ENCODE measurements at places on chromosomes 12 and 14.

DNA sequence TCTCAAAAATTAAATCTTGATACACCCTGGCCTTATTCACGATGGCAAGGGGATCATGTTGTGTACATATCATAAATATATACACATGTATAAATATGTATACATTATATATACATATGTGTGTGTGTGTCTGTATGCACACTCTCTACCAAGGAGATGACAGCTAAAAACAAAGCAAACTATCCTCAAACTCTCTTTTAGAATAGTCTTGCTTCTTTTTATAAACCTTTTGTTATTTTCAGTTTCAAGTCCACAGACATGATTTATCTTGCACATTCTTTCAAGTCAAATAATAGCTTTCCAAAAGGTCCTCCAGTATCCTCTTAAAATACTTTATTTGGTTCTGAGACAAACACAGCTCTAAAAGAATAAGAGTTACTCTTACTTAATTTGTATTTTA, 8.4 kb downstream of the ANO6 start:
- H3K36me3 ChIP-seq = peaks cover 6% of the 10 kb centered on the region
- no peak overlapping the region for H3K27ac ChIP-seq
- DNase-seq = no peak
- H3K4me1 ChIP-seq = no peaks in the 10 kb centered on the region
- H3K4me3 ChIP-seq = no peak overlapping the region
- no peaks in the 10 kb centered on the region for H3K27me3 ChIP-seq

- H3K27me3 ChIP-seq = no peaks in the 10 kb centered on the region
- H3K27ac ChIP-seq = no peak overlapping the region
- H3K36me3 ChIP-seq = no peaks in the 10 kb centered on the region
- no peak for DNase-seq
- H3K4me3 ChIP-seq = no peak overlapping the region
- no peaks in the 10 kb centered on the region for H3K4me1 ChIP-seq
Measured at GRCh38 chr14:91067186-91067585, 6.7 kb upstream of the RPS6KA5 start.

DNA sequence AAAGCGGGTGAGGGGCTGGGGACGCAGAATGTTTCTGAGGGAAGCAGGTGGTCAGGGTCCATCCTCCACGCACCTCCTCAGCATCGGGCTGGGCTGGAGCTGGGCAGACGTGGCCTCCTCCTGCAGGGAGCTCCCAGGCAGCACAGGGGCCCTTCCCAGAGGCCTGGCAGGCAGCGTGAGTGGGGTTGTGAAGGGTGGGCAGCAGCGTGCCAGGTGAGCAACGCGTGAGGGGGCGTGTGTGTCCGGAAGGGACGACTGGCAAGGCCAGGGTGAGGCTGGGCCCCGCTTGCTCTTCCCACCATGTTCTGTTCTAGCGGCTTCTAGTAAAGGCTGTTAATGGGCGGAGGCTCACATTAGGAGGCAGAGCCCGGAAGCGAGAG, 17.1 kb downstream of the ANKRD9 start:
- no peak for DNase-seq
- H3K27ac ChIP-seq = no peak overlapping the region
- no peaks in the 10 kb centered on the region for H3K4me1 ChIP-seq
- H3K36me3 ChIP-seq = no peaks in the 10 kb centered on the region
- no peak overlapping the region for H3K4me3 ChIP-seq

- H3K4me3 ChIP-seq = no peak overlapping the region
- no peaks in the 10 kb centered on the region for H3K27me3 ChIP-seq
- H3K4me1 ChIP-seq = no peaks in the 10 kb centered on the region
- H3K27ac ChIP-seq = no peak overlapping the region
- no peak for DNase-seq
Measured at GRCh38 chr12:25699454-25699853, 146.4 kb upstream of the LMNTD1 start.

DNA sequence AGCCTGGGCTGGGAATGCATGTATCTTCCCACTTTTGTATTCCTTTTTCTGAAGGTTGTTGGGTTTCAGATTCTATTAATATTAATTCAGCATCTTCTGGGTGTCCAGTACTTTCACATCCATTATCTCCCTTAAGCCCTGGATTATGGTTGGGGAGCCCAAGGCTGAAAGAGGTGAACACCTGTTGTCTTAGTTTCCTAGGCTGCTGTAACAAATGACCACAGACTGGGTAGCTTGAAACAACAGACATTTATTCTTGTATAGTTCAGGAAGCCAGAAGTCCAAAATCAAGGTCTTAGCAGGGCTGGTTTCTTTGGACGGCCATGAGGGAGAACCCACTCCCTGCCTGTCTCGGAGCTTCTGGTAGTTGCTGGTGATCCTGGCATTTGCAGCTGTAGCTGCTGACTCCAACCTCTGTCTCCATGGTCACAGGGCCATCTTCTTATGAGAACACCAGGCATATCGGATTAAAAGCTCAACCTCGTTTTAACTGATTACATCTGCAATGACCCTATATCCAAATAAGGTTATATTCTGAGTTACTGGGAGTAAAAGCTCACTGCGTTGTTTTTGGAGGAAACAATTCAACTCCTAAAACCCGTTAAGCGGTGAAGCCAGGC, 68.2 kb upstream of the CLMN start:
- no peaks in the 10 kb centered on the region for H3K36me3 ChIP-seq
- peaks cover 19% of the 10 kb centered on the region for H3K4me1 ChIP-seq
- H3K27ac ChIP-seq = peak overlapping the region; percentile 56
- no peaks in the 10 kb centered on the region for H3K27me3 ChIP-seq

DNA sequence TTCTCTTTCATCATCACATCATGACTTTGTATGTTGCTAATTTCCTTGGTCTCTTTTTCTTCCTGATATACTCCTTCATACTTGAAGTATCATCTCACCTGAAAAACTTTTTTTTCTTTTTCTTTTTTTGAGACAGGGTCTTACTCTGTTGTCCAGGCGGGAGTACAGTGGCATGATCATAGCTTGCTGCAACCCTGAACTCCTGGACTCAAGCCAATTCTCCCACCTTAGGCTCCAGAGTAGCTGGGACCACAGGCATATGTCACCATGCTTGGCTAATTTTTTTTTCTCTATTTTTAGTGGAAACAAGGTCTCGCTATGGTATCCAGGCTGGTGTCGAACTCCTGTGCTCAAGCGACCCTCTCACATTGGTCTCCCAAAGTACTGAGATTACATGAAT, 107.6 kb downstream of the RALGAPA1 start:
- H3K27ac ChIP-seq = no peak overlapping the region
- H3K4me3 ChIP-seq = no peak overlapping the region
- no peaks in the 10 kb centered on the region for H3K36me3 ChIP-seq
- DNase-seq = no peak
- no peaks in the 10 kb centered on the region for H3K27me3 ChIP-seq

DNA sequence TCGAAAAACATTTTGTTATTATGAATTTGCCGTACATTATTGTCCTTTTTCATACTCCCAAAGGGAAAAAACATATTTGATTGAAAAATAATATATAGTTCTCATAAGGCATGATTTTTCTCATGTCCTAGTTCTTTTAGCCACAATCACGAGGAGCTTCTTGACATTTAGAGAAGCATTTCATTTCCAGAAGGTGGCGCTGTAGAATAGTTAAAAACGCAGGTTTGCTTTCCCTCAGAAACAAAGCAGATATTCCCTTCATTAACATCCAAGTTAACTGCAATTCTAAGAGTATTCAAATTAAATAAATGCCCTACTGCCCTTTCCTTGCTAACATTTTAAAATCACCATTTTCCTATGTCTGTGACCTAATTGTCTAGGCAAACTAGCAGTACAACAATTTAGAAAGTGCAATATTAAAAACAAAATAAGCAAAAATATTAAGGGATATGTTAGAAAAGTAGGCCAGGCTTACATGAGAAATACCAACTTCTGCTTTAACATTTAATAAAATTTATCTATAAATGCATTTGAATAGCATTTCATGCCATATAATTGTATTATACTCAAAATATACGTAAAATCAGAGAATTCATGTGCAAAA, 10.9 kb upstream of the PIK3C2G start:
- H3K4me1 ChIP-seq = no peaks in the 10 kb centered on the region
- H3K36me3 ChIP-seq = no peaks in the 10 kb centered on the region
- no peaks in the 10 kb centered on the region for H3K27me3 ChIP-seq
- H3K27ac ChIP-seq = no peak overlapping the region
- peak; percentile 82 for DNase-seq

DNA sequence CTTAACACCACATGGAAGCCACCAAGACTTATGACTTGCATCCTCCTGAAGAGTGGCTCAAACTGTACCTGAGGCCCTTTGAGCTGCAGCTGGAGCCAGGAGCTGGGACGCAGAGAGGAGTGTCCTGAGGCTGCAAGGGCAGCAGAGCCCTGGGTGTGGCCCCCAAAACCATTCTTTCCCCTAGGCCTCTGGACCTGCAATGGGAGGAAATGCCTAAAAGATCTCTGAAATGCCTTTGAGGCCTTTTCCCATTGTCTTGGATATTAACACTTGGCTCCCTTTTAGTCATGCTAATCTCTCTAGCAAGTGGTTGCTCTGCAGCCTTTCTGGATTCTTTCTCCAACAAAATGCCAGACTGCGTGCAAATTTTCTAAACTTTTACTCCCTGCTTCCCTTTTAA, 156.1 kb downstream of the SLC38A4 start:
- H3K36me3 ChIP-seq = no peaks in the 10 kb centered on the region
- H3K4me1 ChIP-seq = peaks cover 10% of the 10 kb centered on the region
- H3K4me3 ChIP-seq = no peak overlapping the region
- no peak for DNase-seq
- no peak overlapping the region for H3K27ac ChIP-seq

DNA sequence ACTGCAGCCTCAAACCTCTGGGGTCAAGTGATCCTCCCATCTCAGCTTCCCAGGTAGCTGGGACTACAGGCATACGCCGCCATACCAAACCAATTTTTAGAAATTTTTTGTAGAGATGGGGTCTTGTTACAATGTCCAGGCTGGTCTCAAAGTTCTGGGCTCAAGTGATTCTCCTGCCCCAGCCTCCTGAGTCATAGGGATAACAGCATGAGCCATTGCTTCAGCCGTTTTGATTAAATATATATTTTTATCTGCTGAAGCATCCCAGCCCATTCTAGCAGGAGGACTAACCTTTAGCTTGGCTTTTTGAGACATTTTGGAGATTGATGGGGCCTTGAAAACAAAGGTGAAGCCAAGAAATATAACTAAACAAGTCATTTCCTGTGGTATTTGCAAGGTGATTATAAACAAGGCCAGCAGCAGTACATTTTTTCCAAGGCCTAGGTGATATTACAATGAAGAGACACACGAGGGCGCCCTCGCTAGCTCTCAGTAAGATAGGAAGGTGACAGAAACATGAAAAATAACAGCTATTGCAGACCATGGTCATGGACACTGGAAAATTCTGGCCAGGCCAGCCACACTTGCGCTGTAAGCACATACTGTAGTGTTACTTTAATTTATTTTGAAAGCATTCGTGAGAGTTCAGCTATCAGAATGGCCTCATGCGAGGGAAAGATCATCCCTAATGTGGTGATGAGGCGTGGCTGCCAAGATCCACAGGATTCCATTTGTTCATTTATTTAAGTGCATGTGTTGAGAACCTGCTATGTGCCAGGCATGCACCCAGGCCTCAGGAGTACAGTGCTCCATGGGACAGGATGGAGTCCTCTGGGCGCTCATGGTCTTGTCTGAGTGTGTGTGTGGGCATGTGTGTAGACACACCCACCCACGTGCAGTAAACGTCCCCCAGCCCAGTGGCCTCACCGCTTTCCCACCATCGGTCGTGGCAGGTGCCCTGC, 63.5 kb downstream of the DGLUCY start:
- H3K27ac ChIP-seq = no peak overlapping the region
- H3K36me3 ChIP-seq = peaks cover 4% of the 10 kb centered on the region
- no peaks in the 10 kb centered on the region for H3K4me1 ChIP-seq
- H3K27me3 ChIP-seq = no peaks in the 10 kb centered on the region

- H3K4me1 ChIP-seq = no peaks in the 10 kb centered on the region
- no peak overlapping the region for H3K4me3 ChIP-seq
- H3K27me3 ChIP-seq = no peaks in the 10 kb centered on the region
Measured at GRCh38 chr14:80664576-80664975, 277.0 kb downstream of the CEP128 start.

- no peak for DNase-seq
- H3K27me3 ChIP-seq = no peaks in the 10 kb centered on the region
- H3K36me3 ChIP-seq = no peaks in the 10 kb centered on the region
- H3K27ac ChIP-seq = no peak overlapping the region
Measured at GRCh38 chr14:69624136-69624535, 12.7 kb downstream of the SUSD6 start.
